ENCODE measurements at places on chromosomes 13 and 19. TPM values are rescaled to one million over a fixed set of nuclear protein-coding genes. Genes with fewer than 3 reads are reported as not detected.

PRR19 gene
- 0.55 TPM for total RNA-seq

FTL gene
- total RNA-seq, result 971 TPM

SIAH3 gene
- total RNA-seq, result not detected

LGALS13 gene
- not detected for total RNA-seq

FUT1 gene
- total RNA-seq, result 0.26 TPM

CCNA1 gene
- 0.47 TPM for total RNA-seq

KMT5C gene
- 26.7 TPM for total RNA-seq

DNA sequence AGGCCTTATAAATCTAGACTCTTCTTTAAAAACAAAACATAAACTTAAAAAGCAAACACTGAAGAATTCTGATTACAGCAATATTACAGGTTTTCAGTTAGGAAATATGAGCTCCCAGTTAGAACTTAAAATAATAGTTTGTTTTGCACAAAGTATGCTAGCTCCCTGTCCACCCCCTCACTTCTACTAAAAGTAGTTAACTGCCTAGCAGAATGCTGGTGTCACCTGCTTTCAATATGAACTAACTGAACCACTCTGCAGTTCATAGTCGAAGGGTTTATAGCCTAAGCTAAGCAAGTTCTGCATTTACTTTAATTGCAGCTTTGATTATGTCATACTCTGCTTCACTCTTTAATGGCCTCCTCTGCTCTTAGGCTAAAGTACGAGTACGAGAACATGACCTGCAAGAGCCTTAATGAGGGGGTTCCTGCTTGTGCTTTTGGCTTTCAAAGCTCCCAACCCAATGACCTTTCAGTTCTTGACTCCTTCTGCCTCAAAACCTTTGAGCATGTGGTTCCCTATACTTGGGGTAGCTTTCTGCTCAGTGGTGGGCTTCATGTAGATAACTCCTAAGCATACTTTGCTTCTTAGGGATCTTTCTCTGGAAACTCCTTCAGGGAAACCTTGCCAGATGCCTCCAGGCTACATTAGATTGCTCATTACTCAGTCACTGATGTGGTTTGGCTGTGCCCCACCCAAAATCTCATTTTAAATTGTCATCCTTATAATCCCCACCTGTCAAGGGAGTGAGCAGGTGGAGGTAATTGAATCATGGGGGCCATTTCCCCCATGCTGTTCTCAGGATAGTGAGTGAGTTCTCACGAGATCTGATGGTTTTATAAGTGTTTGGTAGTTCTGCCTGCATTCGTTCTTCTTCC lies 278.9 kb upstream of the ARGLU1 start:
- DNase-seq, result no peak

DNA sequence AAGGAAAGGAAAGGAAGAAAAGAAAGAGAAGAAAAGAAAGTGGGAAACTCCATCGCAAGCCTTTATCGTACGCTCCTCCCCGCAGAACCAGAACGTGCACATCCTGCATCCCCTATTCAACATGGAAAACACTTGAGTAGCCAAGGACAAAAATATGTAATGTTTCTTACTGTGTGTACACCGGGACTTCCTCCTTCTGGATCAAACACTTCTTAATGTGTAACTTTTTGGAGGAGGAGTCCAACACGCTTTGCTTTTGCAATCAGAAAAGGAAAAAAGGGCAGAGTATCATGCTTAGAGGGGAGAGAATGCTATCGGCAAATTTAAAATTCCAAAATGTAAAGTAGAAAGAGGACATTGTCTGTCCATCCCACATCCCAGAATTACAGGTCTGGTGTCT lies 7.8 kb upstream of the SHFL start:
- no peak for DNase-seq

DNA sequence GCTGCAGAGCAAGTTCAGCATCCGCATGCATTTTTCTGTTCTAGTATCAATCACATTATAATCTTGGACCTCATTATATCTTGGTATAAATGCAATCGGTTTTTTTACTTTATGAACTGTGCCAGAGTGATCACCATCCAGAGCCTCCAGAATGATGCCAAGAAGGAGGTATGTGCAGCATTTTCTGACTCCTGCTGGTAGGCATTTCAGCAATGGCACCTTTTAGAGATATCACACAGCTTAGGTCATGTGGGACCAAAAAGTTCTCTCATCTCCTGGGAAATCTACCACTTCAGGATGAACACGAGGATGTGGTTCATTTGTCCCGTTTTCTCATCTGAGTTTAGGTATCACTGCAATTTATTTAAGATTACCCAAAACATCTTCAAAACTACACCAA lies 220.4 kb downstream of the VWA8 start:
- no peak for DNase-seq

DNA sequence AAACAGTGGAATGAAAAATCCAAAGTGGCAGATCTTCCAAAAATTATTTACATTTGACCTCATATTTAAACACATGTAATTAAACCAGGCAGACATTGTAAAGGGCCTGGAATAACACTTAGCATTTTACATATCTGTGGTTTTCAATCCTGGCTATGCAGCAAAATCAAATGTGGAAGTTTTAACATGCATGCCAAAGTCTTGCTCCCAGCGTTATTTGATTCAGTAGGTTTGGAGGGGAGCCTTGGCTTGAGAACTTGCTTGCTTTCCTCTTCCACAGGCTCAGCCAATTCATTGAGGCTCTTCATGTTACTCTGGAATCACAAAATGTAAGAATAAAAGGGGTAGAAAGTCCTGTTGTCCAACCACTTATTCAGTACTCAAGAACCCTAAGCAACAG lies 42.5 kb upstream of the INTS6 start:
- DNase-seq, result no peak

- no peak for DNase-seq
Measured at GRCh38 chr19:27905074-27905473, 1307.9 kb downstream of the UQCRFS1 start.

- DNase-seq, result no peak
Measured at GRCh38 chr13:23350009-23350408, 83.5 kb downstream of the SACS start.

GRCh38 chr19:51002542-51003311 lies 1.3 kb upstream of the KLK8 start:
- peak; percentile 43 for DNase-seq

- DNase-seq, result no peak
Measured at GRCh38 chr13:97515643-97516042, 81.7 kb downstream of the RAP2A start.

DNA sequence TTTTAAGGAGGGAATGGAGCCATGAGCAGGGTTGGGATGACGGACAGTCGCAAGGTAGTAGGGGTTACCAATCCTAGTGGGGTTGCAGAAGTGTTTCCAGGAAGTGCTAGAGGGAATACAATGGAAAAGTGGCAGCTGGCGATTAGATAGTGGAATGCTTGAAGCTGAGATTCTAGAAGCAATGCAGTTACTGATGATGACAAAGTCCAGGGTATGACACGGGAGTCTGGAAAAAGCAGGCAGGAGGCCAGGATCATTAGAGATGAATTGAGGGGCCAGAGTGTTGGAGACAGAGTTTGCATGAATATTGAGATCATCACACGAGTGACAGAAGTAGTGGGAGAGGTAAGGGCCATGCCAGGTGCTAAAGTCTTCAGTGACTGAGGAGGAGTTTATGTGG lies 17.3 kb upstream of the KL start:
- no peak for DNase-seq

- DNase-seq, result no peak
Measured at GRCh38 chr19:55913643-55914268, 18.4 kb downstream of the NLRP13 start.

DNA sequence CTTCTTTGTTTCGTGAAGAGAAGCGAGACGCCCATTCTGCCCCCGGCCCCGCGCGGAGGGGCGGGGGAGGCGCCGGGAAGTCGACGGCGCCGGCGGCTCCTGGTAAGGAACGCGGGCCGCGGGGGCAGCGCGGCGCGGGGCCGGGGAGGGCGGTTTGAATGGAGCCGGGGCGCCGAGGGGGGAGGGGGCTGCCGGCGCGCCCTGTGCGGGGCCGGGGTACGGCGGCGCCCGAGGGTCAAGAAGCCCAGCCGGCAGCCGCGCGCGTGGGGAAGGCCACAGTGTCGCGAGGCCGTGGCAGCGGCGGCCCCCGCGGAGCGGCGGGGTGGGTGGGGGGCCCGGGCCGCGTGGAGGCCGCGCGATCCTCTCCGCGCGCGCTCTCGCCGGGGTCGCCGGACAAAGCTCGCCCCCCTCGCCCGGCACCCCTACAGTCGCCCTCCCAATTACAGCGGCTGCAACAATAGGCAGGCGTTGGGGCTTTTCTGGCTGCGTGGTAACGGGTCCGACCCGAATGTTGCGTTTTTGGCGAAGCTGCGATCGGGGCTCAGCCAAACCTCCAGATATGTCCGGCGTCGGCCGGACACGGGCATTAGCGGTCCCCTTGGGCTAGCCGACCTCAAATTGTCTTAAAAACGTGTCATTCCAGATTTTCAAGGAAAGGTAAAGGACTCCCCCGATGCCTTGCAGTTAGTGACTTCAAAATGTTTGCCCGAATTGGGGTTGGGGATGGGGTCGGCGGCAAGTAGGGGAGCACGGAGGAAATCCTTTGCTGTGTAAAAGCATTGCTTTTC lies 437 bp downstream of the SMARCA4 start:
- peak; percentile 41 for DNase-seq

DNA sequence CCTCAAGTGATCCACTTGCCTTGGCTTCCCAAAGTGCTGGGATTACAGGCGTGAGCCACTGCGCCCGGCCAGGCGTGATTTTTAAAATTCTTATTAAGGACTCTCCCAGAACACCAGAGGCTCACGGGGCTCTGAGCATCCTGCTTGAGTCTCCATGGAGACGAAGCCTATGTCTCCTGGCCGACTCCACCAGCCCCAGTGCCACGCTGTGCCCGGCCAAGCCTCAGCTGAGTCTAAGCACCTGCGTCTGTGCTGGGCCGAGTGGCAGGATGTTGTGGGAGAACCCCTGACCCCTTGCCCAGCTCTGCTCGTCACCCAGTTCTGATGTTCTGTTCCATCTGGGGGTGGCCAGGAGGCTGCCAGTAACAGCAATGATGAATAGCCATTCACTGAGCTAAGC lies 3.9 kb upstream of the CELF5 start:
- DNase-seq, result no peak

- DNase-seq, result no peak
Measured at GRCh38 chr13:45537516-45537915, 72.8 kb downstream of the COG3 start.

GRCh38 chr19:3466635-3467034 lies 13.7 kb downstream of the SMIM24 start:
- no peak for DNase-seq

DNA sequence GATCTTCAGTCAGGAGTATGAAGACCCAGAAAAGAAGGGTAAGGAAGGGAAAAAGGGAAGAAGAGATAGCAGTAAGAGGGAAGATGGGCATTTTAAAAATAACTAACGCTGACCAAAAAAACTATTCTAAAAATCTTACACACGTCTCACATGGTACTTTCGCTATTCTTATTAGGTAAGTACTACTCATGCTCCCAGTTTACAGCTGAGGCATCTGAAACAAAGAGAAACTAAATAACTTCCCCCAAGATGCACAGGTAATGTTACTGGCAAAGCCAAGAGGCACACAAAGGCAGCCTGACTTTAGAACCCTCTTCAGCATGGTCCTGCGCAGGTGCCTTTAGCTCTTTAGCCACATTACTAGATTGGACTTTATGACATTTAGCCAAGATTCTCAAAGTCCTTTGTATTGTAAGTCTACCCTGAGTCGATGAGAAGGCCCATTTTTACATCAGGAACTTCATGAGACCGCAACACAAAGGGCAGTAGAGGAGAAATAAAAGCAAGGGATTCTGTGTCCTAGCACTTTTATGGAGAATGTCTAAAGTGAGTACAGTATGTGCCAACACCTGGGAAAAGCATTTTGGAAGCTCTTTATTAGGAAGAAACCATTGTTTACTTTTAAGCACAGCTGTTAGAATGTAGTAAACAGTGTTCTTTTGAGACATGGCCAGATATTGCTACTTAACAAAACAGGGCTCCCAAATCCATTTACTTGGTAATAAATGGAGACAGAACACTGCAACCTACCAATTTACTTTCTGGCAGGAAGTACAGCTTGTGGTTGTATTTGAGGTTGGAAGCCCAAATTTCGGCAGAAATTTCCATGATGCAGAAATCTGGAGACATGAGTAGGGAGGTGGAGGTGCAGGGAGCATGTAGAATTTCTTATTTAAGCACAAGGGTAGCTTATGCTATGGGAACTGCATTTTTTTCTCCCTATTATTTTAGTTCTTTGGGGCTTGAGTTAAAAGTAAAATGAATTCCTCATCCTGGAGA lies 250.7 kb downstream of the KCTD12 start:
- DNase-seq, result no peak

GRCh38 chr13:37179645-37180044 lies 74.2 kb upstream of the CSNK1A1L start:
- DNase-seq, result no peak

- no peak for DNase-seq
Measured at GRCh38 chr13:97583907-97584497, 150.0 kb downstream of the RAP2A start.

DNA sequence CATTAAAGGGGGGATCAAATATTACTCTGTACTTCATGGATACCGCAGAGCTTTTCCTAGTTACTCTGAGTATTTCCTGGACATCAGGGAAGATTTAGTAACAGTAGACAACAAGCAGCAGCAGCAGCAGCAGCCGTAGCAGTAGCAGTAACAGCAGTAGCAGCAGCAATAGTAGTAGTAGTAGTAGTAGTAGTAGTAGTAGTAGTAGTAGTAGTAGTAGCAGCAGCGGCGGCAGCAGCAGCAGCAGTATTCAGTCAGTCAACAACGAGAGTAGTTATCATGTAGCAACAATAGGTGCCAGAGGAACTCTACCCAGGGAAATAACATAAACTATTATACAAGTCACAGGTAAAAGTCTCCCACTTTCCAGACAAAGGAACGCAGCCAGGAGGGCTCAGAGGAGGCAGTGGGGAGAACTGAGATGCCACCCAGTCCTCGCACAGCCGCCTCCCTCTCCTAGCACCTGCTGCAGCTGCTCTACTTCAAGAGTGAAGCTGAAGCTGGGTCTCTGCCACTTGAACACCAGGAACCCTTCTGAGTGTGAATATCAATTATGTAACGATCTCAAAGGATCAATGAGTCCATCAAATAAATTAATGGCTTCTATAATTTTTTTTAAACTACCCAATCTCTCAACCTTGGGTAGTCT lies 1.3 kb upstream of the DOCK9 start:
- no peak for DNase-seq

DNA sequence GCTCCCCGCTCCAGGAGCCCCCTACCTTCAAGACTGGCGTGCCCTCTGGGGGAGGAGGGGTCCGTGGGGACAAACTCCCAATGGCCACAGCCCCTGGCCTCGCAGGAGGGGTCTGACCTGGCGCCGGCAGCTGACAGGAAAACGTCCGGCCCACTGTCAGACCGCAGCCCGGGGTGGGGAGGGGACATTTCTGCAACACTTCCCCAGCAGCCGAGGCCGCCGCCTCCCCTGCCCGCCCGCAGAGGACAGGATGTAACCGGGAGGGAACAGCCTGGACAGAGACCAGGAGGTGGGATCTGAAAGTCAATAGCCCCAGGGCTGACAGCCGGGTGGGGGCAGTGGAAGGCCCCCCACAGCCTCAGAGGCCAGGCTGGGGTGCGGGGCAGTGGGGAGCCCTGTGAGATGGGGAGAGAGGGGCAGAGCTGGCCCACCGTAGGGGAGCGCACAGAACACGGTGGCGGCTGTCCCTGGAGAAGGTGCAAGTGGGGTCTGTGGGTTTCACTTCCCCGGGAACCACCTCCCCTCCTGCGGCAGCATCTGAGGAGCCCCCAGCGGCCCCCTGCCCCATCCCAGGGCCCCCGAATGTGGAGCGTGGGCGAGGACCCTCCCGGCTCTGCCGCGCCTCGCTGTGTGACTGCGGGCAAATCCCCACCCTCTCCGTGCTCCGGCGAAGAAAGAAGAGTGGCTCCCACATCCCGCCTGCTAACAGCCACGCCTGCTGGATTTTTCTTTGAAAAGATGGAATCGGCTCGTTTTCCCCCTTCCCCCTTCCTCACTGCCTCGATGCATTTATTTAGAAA lies at the start of gene PEAK3:
TSS of gene PEAK3 (minus strand) at position 114 of the 800 bp plus-strand sequence. CDS start 1,244 bp downstream, outside the sequence.
- peak; percentile 71 for DNase-seq

- no peak for DNase-seq
Measured at GRCh38 chr13:79003989-79004898, 345.3 kb upstream of the OBI1 start.

Measured in activated CD8-positive, alpha-beta T cell treated with anti-CD3 and anti-CD28 coated beads, Interleukin-2, amount 10 ng/mL, durations not matched to agents 7 days and 5 days (primary cell).